Ammon's horn (tissue), 1 donor: ENCODE measurements at places on chromosomes 6 and 20.

GRCh38 chr6:39084506-39084905, 30.5 kb downstream of the SAYSD1 start:
- DNase-seq, result peak; percentile 56

DNA sequence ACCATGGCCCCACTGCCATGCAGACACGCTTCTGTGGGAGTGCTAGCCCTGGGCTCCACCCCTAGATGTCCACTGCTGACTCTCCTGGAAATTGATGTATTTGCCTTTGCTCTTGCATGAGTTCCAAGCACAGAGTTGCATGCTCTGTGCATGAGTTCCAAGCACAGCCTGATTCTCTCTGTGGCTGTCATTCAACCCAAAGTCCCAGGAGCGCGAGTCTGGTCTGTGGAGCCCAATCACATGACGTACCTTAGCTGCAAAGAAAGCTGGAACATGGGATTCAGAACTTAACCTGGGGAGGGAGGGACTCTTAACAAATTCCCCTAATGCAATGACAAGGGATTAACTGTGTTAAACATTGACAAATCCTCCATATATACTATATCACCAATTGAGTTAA, 114.3 kb upstream of the SLC24A3 start:
- DNase-seq, result no peak

DNA sequence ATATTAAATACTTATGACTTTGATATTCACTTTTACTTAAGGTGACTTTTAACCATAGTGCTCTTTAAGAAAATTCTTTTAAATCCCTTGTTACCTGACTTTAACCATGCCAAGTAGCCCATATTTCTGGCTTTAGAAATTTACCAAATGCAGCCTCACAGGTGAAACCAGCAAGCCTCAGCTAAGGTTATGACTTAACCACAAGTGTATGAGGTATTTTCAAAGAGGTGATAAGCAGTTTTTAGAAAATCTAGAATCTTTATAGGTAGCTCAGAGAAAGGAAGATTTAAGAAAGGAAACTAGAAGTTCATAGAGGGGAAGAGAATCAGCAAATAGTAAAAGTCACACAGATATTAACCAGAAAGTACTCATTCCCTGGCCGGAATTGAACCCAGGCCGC, 661.9 kb upstream of the GJE1 start:
- no peak for DNase-seq

GRCh38 chr20:48191200-48191599, 405.9 kb upstream of the SULF2 start:
- no peak for DNase-seq
